HTR-8/SVneo (cell line): ENCODE measurements at places on chromosomes 16 and 17.

- DNase-seq: no peak
Measured at GRCh38 chr16:55012362-55012761, 81.7 kb downstream of the IRX5 start.

DNA sequence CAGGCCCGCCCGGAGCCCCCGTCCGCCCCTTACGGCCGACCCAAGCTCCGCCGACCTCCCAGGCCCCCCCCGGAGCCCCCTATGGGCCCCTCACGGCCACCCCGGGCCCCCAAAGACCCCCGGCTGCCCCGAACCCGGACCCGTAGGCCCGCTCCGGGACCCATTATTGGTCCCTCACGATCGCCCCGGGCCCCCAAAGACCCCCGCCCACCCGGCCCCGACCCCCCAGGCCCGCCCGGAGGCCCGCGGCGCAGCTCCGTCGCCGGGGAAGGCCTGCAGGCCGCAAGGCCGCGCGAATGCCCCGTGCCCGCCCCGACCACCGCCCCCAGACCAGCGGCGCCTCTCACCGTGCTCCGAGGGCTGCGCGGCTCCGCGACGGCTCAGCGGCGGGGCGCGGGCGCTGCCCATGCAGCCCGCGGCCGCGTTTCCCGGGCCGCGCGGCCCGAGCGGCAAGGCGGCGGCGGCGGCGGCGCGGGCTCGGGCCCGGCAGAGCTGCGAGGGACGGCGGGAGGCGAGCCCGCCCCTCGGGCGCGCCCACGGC is 393 bp downstream of the ANKRD11 start:
- DNase-seq: no peak

DNA sequence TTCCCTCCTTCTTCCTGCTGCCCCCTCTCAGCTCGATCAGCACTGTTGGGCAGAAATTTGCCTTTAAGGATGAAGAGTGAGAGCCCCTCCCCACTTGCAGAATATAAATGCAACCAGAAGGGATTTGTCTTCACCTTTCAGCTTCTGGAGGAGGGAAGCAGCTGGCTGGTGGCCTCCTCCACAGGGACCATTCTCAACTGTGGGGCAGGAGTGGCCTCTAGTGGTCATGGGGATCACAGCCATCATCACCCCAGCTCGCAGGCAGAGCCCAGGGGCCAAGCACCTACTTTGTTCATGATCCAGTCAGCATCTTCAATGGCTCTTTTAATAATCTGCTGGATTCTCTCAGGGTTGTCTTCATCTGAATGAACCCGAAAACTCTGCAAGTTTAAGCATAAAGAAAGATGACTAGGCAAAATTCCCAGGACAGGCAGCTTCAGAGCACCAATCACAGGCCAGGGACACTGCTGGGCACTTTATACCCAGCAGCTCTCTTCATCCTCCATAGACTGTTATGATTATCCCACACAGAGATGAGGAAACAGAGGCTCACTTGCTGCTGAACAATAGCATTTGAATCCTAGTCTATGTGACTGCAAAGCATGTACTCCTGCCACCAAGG is 13.1 kb downstream of the LYRM9 start:
- DNase-seq: peak; percentile 91

GRCh38 chr16:9900576-9900975 is 281.7 kb downstream of the GRIN2A start:
- no peak for DNase-seq

DNA sequence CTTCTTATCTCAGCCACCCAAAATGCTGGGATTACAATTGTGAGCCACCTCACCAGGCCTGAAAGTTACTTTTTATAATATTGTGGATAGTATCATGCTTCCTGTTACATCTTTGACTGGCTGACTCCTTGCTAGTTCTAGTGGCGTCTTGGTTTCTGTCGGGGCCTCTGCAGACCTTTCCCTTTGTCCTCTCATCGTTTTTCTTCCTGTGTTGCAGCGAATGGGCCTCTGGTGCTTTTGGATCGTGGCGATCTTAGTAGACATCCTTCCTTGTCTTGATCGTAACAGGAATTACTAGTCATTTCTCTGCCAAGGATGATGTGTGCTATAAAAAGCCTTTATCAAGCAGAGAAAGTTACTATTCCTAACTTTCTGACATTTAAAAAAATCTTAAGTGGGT is 20.8 kb downstream of the ASPSCR1 start:
- no peak for DNase-seq

GRCh38 chr16:50909831-50910735 is 168.2 kb downstream of the CYLD start:
- no peak for DNase-seq

DNA sequence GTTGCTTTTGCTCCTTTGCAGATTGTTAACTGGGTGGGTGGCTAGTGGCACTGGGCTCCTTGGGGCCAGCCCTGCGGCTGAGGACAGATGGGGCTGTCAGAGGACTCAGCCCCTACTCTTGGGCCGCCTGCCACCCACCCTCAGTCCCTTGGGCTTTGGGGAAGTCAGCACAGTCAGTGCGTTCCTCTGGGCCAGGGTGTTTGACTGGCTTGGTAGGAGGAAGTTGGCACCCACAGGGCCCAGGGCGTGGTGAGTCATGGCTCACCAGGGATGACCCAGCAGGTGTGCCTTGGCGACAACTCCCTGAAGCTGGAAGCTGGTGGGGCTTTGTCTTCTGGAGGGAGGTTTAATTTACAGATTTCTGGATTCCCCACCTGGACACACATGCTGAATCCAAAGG is 32.4 kb downstream of the HAPSTR1 start:
- DNase-seq: no peak

- DNase-seq: no peak
Measured at GRCh38 chr16:84369105-84369504, 767 bp downstream of the ATP2C2 start.

- DNase-seq: no peak
Measured at GRCh38 chr16:81650982-81651562, 128.0 kb upstream of the PLCG2 start.

DNA sequence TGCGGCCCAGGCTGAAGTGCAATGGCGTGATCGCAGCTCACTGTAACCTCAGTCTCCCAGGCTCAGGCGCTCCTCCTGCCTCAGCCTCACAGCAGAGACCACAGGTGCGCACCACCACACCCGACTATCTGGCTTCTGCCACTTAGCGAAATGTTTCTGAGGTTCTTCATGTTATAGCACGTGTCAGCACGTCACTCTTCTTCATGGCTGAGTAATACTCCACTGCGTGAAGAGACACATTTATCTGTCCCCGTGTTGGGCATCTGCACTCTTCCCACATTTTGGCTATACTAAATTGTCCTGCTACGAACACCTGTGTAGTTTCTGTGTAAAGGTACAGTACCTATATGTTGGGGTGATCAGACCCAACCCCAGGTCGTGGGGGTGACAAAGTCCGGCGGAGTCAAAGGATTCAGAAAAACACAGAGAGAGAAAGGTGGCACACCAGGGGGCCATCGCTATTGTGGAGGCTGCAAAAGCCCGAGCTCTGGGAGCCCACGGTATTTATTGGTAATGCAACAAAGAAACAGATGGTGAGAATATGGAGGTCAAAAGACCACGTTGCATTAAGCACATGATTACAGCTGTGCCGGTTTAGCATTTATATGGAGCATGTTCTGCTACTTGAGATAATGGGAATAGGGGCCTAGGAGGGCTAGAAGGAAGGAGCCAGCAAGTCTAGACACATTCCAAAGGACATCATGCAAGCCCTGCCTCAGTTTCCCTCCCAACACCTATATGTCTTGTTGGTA is 851 bp upstream of the DPEP1 start:
- no peak for DNase-seq

DNA sequence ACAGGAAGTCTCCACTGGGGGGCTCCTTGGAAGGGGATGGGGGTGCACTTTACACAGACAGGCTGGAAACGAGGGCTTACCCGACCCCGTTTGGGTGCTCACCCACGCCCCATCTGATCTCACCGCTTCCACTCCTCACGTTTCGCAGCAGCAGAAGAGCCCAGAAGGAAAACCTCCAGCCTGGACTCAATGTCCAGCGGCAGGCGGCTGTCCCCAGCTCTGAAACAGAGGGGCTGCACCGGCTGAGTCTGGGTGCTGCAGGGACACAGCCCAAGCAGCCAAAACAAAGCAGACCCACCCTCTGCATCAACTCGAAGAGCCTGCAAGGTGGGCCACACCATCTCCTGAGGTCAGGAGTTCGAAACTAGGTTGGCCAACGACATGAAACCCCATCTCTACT is 3.9 kb downstream of the MEAK7 start:
- DNase-seq: no peak

DNA sequence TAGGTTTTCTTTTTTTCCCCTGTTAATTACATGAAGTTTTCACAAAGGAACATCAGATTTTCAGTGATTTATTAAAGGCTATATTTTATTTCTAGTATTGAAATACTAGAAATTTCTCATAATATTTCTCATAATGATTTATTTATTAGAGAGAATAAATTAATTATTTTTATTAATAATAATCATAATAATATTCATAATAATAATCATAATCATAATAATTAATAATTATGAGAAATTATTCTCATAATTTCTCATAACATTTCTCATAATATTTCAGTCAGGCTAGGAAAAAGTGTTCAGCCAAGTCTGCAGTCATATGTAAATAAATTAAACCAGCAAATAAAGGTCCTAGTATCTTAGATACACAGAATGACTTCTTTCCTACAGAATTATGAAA is 41.4 kb downstream of the CNTNAP4 start:
- no peak for DNase-seq

- no peak for DNase-seq
Measured at GRCh38 chr17:48445248-48445620, 15.2 kb upstream of the SKAP1 start.

GRCh38 chr16:50202926-50203624 is 50.0 kb downstream of the TENT4B start:
- peak; percentile 75 for DNase-seq

- peak; percentile 56 for DNase-seq
Measured at GRCh38 chr17:62963296-62963695, 2.7 kb upstream of the TANC2 start.

GRCh38 chr16:67111951-67112444 is 2.3 kb downstream of the PHAF1 start:
- DNase-seq: no peak

GRCh38 chr16:11356573-11357331 is 11.5 kb downstream of the RMI2 start:
- peak; percentile 64 for DNase-seq

GRCh38 chr17:45791041-45791582 is 7.0 kb downstream of the CRHR1 start:
- no peak for DNase-seq

- DNase-seq: no peak
Measured at GRCh38 chr17:34663714-34664113, 84.3 kb downstream of the TMEM132E start.

DNA sequence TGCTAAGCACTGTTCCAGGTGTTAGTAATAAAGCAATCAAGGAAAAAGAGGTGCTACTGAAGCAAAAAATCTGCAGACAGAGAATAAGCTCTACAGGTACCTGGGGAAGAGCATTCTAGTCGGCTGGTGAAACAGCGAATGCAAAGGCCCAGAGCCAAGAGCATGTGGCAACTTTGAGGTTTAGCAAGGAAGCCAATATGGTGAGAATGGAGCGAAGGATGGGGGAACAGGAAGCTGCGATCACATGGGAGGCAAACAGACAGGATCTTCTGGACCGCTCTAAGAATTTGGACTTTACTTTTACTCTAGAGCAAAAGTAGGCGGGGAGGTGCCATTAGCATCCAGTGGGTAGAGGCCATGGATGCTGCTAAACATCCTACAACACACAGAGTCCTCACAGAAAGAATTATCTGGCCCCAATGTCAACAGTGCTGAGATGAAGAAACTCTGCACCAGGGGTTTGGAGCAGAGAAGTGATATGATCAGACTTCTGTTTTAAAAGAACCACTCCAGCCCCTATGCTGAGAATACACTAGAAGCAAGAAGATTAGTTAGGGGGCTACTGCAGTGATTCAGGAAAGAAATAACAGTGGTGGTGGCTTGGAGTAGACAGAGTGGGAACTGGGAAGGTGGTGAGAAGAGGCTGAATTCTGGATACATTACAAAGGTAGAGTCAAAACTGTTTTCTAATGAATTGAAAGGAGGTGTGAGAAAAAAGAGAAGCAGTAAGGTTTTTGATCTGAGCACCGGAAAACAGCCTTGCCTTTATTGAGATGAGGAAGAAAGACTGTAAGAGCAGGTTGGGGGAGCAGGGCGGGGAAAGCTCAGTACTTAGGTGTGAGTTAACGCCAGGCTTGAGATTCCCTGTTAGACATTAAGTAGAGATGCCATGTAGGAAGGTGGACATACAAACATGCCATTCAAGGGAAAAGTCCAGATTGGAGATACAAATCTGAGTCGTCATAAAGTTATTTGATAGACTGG is 11.0 kb downstream of the EFTUD2 start:
- no peak for DNase-seq

DNA sequence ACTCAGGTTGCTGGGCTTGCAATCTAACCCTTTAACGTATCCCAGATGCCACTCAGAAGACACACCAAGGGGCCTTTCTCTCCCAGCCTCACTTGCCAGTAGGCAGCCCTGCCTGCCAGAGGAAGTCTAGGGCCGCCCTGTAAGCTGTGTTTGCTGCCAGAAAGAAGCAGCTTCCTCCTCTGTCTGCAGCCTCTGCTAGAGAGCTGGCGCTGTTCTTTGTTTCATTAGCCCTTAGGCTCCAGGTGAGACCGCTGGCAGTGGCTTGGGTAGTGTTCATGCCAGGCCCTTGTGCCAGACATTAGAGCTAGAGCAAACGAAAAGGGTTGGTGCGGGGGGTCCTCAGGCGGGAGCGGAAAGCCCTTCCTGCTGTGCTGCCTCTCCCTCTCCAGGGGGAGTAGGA is 8.9 kb downstream of the CTRL start:
- no peak for DNase-seq

GRCh38 chr17:14664511-14664910 is 363.6 kb downstream of the HS3ST3B1 start:
- DNase-seq: no peak

DNA sequence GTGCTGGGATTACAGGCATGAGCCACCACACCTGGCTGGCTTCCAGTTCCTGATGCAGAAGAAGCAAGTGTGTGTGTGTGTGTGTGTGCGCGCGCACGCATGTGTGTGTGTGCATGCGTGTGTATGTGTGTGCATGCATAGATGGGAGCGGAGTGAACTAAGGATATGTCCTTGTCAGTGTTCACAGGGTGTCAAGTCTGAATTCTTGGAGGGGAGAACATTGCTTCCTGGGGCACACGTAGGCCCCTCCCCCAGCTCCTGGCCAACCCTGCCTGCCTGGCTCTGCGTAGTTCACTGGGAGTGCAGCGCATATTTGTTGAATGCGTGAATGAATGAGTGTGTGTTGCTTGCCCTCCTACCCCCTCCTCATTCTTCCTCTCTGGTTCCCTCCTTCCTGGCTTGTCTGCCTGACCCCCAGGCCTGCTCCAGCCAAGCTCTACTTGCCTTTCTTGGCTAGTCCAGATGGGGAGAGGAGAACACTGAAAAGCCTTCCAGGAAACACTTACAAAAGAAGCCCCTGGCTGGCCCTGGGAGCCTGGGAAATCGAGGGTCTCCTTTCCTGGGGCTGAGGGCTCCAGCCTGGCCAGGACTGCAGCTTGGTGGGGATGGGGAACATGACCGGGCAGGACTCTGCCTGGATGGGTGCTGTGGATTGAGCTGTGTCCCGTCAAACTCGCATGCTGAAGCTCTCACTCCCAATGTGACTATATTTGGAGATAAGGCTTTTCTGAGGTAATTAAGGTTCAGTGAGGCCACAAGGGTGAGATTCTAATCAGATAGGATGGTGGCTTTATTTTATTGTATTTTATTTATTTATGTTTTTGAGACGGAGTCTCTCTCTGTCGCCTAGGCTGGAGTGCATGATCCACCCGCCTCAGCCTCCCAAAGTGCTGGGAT is 27.9 kb downstream of the IGFBP4 start:
- DNase-seq: peak; percentile 59
